ENCODE measurements at places on chromosomes 12 and 14.

- DNase-seq = no peak
These were observed 12.4 kb downstream of the CBLN3 start for GRCh38 chr14:24416932-24417619.

DNA sequence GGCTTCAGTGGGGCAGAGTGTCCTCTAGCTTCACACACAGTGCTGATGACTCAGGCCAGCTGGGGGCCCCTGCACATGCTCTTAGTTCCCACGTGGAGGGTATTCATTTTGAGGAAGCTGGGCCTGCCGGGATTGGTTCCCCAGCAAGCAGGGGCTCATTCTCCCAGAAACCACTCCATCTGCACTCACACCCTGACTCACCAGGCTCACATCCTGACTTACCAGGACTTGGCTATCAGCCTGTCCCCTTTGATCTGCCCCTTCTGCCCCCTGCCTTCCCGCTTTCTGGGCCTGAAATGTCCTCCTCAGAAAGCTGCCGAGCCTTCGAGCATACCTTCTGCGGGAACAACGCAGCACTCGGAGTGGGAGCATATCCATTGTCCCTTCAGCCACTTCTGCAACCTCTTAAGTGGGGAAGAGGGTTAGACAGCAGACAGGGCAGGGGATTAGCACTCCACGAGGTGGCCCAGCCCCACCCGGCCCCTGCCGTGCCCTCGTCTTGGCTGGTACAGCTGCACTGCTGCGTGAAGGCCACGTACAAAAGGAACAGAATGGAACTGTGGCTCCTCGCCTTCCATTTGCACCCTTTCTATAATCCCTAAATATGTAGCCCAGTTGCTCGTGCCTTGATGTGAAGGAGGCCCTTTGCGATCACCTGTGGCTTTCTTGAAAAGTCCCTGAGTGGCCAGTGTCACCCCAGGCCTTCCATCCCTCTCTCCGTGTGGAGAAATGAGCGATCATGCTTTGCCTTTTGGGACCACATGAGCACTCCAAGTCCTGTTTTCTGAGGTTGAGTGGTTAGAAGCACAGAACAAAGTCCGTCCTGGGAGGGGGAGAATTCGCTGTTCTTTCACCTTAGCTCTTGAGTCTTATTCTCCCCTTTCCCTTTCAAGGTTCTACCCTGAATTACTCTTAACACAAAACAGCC lies 26.1 kb downstream of the TPCN1 start:
- DNase-seq = no peak

GRCh38 chr12:42255221-42255865 lies 17.3 kb upstream of the YAF2 start:
- DNase-seq = no peak

- DNase-seq = no peak
These were observed 1.3 kb upstream of the MYG1 start for GRCh38 chr12:53298164-53298563.

GRCh38 chr12:68094645-68095395 lies 64.7 kb downstream of the IFNG start:
- DNase-seq = no peak

- DNase-seq = no peak
These were observed 67.8 kb downstream of the CAPZA3 start for GRCh38 chr12:18805516-18806248.

- DNase-seq = no peak
These were observed 50.7 kb downstream of the FLRT2 start for GRCh38 chr14:85580536-85581140.

GRCh38 chr12:116144384-116144783 lies 133.1 kb downstream of the MED13L start:
- no peak for DNase-seq

DNA sequence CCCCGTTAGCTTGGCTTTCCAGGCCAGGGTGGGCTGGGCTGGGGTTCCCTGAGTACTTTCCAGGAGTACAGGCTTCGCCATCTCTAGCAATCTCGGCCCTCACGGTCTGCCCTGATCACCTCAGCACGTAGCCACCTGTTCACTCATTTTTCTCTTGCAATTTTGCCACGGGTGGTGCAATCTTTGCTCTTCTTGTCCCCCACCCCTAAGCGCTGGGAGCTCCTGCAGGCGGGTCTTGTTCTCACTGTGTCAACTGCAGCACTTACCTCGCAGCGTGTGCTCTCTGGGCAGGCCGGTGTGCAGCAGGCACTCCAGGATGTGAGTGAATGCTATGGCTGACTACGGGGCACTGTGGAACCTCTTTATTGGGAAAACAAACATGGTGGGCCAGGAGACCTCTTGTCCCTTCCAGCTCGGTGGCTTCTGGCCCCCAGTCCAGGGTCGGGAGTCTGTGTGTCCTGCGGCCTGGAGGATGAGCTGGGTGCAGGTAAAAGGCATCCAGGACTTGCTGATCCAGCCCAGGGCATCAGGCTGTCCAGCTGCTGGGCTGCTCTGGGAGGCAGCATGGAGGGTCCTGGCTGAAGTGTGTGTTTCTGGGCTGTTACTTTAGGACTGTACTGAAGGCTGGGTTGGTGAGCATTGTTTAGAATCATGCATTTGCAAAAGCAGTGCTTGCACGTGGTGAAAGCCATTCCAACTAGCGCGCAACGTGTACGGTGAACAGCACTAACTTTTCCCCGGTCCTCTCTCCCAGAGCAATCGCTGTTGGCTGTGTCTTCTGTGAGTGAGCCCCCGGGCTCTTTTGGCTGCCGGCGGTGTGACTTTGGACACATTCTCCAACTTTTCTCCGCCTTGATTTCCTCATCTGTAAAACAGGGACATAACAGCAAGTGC lies 1.5 kb upstream of the ULK1 start:
- no peak for DNase-seq

- no peak for DNase-seq
These were observed 1.3 kb downstream of the CLSTN3 start for GRCh38 chr12:7131502-7131866.

DNA sequence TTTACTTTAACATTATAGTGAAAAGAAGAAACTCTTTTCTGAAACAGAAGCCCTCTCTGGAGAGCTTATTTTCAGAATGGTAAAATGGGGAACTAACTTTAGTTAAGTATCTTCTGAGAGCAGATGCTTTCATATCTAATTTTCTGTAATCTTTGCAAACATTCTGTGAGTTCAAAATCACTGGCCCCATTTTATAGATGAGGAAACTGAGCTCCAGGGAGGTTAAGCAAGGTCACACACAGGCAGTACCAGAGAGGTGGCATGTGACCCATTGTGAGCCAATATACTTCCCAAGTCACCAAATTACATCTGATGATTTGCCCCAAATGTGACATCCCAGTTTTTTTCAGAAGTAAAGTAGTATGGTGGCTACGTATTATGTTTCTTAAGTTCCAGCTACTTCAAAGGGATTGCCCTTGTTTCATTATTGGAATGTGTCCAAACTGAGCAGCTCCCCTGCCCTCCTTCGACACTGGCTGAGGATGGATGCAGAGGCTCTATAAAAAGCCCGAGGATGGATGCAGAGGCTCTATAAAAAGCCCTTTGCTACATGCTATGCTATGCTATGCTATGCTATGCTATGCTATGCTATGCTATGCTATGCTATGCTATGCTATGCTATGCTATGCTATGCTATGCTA lies 36.2 kb upstream of the NUDT4 start:
- no peak for DNase-seq

DNA sequence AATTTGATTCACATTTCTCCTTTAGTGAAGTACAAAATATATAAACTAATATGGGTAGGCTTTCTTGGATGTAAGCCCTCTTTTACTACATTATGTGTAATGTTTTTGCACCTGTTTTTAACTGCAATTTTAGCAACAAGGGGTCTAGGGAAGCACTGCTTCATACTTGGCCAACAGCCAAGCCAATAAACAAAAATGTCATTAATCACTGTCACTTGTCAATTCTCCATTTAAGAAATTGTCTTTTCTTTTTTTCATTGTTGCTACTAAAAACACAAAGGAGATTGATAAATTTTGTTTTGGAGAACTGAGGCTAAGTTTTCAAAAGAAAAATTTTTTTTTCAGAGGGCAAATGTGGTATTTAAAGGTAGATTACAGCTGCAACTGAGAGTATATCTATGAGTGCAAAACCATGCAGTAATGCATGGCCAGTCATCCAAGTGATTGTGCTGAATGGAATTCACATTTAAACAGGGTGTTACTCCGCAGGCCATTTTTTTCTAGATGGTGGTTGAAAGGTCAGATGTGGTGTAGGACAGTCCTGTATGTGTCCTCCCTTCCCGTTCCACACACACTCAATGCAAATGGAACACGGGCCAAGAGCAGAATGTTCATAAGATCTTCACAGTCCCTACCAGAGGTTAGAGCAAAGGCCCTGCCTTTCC lies 503.0 kb upstream of the LMO3 start:
- DNase-seq = peak; percentile 19

- no peak for DNase-seq
These were observed 24.2 kb downstream of the GLT8D2 start for GRCh38 chr12:104025771-104026170.

DNA sequence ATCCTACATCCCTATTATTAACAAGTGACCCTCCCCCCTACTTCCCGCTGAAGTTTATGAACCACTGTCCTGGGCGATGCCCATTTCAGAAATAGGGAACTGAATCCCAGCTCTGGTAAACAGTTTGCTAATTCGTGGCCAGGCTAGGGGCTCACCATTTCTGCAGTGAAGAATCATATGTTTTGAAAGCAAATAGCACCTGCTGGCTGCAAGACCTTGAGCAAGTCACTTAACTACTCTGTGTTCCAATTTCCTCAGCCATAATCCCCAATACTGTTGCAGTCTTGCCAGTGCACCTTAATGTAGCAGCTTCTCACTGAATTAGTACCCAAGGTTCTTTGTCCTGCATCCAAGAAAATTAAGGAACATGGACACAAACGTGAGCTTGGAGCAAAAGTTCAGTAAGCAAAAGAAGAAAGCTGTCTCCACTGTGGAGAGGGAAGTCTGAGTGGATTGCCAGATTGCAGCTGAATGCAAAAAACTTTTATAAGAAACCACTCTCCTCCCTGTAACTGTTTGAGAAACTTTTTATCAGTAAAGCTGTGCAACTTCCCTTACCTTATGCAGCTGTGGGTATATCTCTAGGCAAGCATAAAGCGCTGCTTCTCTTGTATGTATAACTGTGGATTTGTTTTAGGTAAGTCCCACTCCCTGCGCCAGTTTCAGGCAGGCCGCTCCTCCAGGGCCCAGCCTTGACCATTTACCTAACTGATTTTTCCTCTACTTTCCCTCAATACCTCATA lies 824 bp downstream of the OAS1 start:
- no peak for DNase-seq

- no peak for DNase-seq
These were observed 112.4 kb downstream of the BCL11B start for GRCh38 chr14:99159341-99160340.

DNA sequence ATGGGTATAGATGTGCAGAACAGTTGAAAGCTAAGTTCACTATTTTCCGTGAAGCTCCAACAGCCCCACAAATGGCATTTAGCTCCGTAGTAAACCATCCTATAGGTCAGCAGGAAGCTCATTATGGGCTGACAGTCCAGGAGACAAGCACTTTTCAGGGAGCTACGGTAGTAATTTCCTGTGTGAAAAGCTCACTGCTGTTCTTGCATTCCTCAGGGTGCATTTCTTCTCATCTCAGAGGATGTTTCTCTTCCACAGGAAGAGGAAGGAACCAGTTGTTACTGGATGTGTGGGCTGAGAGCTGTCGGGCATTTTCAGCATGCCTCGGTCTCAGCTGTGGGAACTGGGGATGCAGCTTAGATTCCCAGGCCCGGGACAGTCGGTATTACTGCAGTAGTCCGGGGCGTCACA lies 72.8 kb downstream of the GALNT4 start:
- no peak for DNase-seq

DNA sequence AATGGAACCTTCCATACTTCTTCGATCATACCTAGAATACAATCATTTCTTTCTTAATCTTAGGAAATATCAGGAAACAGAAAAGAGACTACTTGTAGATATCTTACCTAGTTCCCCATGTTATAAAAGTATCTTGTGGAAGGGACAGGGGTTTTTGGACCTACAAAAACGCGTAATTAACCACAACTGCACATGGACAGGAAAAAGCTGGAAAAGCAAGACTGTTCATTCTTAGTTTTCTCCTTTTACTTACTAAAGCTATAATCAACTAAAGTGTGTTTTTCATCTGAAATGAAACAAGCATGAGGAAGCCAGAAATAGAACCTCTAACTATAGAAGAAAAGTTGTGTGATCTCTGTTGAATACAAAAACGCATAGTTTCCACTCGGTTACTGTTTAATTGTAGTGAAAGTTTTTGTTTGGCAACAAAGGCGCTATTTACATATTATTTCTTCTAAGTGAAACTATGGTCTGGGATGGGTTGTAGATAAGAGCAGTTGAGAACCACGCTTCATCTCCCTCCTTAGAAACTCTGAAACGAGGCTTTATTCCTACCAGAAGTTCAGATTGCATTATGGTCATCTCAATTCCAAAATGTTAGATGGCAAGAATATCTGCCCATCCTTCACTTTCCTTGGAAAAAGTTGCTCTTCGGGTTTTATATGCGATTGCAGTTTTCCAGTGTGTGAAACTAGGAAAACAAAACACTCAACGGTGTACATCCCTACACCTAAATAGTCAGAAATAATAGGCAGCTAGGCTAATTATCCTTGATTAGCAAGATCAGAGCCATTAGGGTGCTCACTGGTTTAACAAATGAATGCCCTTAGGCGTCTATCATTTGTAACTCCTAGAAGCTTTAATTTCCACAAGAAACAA lies 1.1 kb downstream of the BCAT1 start:
- DNase-seq = no peak

GRCh38 chr12:101750152-101750551 lies 10.9 kb upstream of the SYCP3 start:
- DNase-seq = no peak

DNA sequence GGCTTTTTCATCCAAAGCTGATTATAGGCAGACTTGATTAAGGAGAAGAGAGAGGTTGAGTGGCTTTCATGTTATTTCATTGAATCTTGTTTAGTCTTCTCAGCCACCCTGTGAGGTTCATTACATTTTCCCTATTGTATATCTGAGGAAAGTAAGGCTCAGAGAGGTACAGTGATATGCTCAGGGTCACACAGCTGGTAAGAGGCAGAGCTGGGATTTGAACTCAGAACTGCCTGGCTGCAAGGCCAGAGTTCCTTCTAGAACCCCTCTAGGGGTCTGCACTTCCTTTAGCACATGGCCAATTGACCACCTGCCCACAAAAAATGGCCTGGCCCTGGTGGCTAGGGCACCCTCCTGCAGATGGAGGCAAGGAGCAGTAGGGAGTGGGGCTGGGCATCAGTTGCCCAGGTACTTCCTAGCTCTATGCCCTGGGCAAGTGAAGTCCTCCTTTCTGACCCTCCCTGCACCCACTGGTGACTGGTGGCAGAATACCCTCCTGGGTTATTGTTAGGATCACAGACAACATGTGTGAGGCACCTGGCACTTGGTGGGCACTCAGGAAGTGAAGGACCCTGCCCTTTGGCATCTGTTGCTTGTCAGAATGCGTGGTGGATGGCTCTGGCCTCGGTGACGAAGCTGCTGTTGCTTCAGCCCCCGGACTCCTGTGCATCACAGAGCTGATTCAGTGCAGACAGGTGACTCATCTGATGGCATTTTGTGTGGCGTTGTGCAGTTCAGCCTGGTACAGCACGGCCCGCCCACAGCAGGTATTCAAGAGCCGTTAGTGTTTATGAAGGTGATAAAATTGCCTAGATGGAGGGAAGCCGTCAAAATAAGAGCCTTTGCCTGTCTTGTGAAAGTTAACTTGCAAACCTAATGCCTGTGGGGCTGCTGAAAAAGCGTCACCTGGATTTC lies 115.8 kb downstream of the SLC25A47 start:
- DNase-seq = no peak

GRCh38 chr12:56141946-56142784 lies 10.2 kb upstream of the MYL6B start:
- DNase-seq = no peak

All from NCI-H1436 treated with DMSO at 0.1 percent for 48 hours (cell line).